ENCODE measurements at places on chromosomes 11 and 22.
A peak's percentile ranks its signal among the peaks of the same experiment; 100 is the strongest.

DNA sequence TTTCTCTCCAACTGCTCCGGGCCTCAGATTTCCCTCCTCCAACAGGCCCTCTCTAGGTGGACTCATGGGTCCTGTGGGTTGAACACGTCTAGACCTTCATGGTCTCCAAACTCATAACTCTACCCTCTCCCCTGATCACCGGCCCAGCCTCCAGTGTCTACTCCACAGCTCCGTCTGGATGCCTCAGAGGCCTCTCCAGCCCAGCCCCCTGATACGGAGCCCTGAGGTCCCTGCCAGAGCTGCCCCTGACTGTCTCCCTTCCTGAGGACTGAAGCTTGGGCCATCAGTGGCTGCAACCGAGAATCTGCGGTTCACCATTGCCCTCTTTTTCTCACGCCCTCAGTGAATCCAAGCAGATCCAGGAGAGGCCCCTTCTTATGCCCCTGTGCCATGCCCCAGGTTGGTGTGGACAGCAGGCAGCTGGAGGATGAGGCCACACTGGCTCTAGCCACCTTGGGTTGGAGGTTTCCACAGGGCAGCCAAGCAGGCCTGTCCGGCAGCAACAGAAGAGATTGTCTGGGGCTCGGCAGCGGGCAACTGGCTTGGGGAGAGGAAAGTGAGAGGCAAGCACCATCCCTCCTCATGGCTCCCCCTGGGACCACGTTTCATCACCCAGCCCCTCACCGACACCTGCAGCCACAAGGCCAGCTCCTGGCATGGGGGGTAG is 104.6 kb upstream of the FGF3 start:
- no peak for DNase-seq

DNA sequence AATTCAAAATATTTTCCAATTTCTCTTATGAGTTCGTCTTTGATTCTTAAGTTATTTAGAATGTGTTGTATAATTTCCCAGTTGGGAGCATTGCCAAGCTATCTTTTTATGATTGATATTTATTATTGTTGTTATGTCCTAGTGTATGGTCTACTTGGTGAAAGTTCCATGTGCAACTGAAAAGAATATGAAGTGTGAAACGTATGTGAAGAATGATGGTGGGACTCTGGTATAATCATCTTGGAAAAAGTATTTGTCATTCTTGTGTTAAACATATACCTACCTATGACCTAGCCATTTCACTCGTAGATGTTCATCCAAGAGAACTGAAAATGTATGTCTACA is 12.0 kb upstream of the GNB1L start:
- no peak for DNase-seq

DNA sequence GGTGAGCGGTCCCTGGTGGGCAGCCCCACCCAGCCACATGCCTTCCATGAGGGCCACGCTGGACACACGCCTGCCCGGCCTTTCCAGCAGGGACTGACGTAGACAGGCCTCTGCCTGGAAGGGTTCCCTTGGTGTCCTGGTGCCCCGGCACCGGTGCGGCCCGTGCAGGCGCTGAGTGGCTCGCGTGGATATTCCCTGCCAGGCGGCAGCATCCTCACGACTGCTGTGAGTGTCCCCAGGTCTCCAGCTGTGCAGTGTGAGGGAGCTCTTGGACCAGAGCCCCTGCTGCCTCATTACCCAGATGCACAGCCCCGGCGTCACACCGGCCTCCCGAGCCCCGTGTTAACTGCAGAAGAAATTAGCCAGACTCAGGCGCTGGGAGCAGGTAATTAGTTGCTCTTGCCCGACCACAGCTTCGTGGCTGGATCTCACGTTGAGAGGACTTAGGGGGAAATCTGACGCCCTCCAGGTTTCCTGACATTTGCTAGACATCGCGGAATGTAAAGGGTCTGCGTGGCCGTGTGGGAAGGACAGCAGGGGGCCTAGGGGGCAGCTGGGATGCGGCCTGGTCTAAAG is 1196.3 kb downstream of the BRD1 start:
- DNase-seq, result no peak

DNA sequence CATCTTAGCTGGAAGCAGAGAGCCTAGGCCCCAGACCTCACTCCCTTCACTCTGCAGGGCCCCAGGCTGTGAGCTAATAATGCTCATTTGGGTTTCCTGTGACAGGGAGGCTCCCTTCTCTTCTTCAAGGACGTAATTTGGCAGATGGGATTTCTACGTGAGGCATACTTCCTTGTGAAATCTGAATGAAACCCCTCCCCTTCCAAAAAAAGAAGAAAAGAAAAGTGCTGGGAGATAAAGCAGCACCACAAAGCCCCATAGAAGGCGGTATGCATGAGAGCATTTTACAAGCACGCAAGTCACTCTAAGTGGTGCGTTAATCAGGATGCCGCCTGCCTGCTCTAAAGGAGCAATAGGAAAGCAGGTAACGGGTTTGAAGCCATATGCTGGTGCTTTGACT is 5.7 kb downstream of the P2RX3 start:
- no peak for DNase-seq

DNA sequence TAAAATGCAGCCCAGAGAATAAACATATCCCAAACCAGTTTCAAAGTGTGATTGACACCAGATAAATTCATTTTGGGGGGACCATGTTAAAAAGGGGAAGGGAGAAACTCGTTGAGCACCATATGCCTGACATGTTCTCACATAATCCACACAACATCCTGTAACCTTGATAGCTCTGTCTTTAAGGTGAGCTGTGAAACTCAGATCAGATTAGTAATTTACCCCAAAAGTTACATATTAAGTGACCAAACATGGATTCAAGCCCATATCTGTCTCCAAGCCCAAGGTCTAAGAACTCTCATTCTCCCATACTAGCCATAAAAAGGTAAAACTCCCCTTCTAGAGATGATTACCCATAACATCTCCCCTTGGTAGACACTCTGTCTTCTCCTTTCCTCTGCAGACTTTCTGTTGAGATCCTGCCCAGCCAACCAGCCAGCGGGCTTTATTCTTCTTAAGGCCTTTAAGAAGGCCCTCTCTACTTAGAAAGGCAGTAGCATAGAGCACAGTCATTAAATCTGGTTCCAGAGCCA is 150.7 kb downstream of the CCDC34 start:
- DNase-seq, result no peak

- DNase-seq, result no peak
Observed at GRCh38 chr11:120539667-120540369, 28.3 kb downstream of the GRIK4 start.

GRCh38 chr11:131356206-131356605 is 14.2 kb upstream of the NTM start:
- DNase-seq, result no peak

- no peak for DNase-seq
Observed at GRCh38 chr22:38193580-38193979, 8.2 kb upstream of the MAFF start.

DNA sequence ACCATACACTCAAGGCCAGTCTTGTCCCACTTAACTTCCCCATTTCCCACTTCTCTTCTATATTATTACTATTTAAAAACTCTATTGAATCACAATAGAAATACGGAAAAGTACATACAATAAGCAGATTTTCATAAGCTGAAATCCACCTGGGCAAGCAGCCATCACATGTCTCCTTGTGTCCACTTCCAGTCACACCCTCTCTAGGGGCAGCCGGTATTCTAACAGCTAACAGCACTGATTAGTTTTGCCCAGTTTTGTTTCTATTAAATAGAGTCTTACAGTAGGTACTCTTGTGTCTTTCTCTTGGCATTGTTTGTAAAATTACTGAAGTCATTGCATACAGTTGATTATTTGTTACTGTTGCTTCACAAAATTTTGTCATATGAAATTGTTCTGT is 37.8 kb downstream of the PPP6R3 start:
- no peak for DNase-seq

DNA sequence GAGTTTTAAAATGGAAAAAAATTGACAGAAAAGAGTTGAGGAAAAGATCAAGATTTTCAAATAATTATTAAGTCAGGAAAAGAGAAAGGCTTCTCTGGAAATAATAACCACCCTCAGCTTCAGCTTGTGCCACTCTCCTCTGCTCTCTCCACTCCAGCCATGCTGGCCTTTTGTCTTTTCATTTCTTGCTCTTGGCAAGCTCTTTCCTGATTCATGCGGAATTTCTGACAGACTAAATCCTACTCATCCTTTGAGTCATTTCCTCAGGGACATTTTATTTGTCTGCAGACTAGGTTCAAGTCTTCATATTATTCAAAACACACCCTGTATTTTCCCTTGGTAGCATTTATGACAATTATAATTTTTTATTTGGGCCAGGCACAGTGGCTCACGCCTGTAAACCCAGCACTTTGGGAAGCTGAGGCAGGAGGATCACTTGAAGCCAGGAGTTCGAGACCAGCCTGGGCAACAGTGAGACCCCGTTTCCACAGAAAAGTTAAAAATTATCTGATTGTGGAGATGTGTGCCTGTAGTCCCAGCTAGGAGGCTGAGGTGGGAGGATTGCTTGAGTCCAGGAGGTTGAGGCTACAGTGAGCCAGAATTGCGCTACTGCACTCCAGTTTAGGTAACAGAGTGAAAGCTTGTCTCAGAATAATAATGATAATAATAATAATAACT is 7.8 kb upstream of the P4HA3 start:
- peak; percentile 67 for DNase-seq

DNA sequence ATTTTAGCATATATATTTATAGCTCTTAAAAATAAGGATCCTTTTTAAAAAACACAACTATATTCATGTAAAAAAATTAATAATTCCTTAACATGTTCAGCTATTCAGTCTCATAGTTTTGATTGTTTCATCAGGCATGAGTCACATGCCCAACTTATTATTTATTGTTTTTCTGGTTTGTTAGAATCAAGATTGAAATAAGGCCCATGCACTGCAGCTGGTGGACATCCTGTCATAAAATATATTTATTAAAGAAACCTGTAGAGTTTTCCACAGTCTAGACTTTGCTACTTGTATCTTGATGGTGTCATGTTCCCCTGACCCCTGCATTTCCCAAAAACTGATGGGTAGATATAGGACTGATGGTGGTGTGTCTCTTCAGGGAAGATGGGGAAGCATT is 77.4 kb downstream of the PARVA start:
- DNase-seq, result no peak

GRCh38 chr11:12859872-12860657 is 149.1 kb upstream of the RASSF10 start:
- DNase-seq, result no peak

DNA sequence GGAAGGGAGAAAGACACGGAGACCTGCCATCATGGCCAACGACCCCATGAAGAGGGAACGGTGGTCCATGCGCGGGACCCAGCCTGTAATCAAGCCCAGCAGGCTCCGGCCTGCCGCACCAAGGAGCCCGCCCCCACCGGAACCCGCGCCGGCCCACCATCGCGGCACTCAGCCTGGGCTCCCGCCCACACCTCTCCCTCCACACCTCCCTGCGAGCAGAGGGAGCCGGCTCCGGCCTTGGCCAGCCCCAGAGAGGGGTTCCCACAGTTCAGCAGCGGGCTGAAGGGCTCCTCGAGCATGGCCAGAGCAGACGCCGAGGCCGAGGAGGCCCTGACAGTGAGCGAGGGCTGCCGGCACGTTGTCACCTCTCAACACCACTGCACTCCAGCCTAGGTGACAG is 1302.8 kb upstream of the CNTN5 start:
- no peak for DNase-seq

DNA sequence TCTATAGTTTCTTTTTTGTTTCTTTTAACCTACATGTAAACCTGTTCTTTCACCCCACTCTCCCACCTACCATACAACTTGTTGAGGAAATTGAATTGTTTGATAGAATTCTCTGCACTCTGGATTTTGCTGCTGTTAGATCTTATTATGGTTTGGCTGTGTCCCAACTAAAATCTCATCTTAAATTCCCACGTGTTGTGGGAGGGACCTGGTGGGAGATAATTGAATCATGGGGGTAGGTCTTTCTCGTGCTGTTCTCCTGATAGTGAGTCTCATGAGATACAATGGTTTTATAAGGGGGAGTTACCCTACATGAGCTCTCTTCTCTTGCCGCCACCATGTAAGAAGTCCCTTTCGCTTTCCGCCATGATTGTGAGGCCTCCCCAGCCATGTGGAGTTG is 15.0 kb upstream of the PITPNB start:
- no peak for DNase-seq

DNA sequence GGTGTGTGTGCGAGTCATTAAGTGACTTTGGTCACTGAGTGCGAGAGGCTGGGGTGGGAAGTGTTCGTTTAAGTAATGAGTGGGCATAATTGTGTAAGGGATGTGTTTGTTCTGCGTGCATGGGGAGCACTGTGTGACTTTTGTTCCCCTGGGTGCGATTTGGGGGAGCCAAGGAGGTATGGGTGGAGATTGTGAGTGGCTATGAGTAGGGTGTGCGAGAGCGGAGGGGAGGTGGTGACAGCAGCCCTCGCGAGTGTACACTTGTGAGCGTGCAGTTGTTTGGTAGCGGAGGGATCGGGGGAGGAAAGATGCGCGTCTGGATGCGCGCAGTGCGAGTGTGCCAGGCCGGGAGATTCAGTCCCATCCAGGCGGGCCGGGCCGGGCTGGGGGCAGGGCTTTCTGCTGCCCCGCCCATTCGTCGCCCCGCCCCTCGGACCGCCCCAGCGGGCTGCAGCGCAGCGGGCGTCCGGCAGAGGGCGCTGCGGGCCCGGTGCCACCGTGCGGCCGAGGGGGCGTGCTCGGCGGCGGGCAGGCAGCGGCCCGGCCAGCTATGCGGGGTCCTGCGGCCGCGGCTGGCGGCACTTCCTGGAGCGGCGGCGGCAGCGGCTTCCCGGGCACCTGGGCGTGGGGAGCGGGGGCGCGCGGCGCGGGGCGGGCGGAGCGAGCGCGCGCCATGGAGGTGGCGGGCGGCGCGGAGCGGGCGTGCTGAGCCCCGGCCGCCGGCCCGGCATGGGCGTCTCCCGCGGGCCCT is at the start of gene DGKZ:
Gene DGKZ, plus strand, starts transcription at position 578 of the 751 bp plus-strand sequence. CDS start 197 bp downstream, outside the sequence.
- peak; percentile 83 for DNase-seq

DNA sequence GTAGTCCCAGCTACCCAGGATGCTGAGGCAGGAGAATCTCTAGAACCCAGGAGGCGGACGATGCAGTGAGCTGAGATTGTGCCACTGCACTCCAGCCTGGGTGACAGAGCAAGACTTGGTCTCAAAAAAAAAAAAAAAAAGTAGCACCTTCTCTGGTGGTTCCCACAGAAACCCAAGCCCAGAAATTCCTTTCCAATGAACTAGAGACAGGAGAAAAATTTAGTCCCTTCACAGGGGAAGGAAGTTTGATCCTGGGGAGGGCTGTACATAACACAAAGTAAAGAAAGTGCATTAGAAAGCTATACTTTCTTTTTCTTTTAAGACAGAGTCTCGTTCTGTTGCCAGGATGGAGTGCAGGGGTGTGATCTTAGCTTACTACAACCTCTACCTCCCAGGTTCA is 25.5 kb upstream of the APOA1 start:
- DNase-seq, result no peak

GRCh38 chr11:10541561-10541930 is 559 bp upstream of the RNF141 start:
- no peak for DNase-seq

All from HTR-8/SVneo (cell line).